CD8-positive, alpha-beta memory T cell (primary cell): ENCODE measurements at places on chromosomes 1 and 21.

- DNase-seq = no peak
These were observed 18.4 kb upstream of the COL6A1 start for GRCh38 chr21:45963232-45963570.

- DNase-seq = no peak
These were observed 821 bp downstream of the MASP2 start for GRCh38 chr1:11046270-11046566.

GRCh38 chr1:227532019-227532619 is 31.2 kb upstream of the ZNF678 start:
- DNase-seq = no peak

- DNase-seq = no peak
These were observed 196.0 kb upstream of the NCAM2 start for GRCh38 chr21:20802201-20802600.

GRCh38 chr1:230143534-230143933 is 76.5 kb downstream of the GALNT2 start:
- no peak for DNase-seq

- no peak for DNase-seq
These were observed 19.1 kb upstream of the CHRM3 start for GRCh38 chr1:239367196-239367810.

GRCh38 chr1:167168424-167168823 is 52.3 kb upstream of the POU2F1 start:
- DNase-seq = no peak

- DNase-seq = no peak
These were observed 7.8 kb downstream of the PODN start for GRCh38 chr1:53069663-53070327.

DNA sequence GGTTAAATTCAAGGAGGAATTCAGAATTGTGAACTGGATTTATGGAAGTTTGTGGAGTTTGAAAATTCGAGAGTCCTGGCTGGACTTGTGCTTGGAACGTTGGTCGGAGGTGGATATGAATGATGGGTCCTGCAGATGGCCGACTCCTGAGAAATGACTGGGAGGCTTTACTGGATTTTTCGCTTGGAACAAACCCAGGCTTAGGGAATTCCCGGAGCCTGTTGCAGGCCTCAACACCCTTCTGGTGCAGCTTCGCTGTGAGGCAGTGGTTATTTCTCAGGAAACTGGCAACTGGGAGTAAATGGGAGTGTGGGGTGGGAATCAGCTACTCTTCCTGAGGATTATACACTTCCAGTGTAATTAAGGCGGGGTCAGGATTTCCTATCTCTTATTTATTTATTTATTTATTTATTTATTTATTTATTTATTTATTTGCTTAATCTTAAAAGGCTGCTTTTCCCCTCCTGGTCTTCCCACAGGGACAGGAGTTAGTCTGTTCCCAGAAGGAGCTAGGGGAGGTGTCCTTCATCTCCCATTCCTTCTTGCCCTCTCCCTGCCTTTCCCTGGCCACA is 21.1 kb downstream of the MAPKAPK2 start:
- DNase-seq = no peak

- no peak for DNase-seq
These were observed 11.9 kb downstream of the SLC41A1 start for GRCh38 chr1:205800981-205801703.

- no peak for DNase-seq
These were observed 6.5 kb upstream of the HTR6 start for GRCh38 chr1:19658186-19658585.

- no peak for DNase-seq
These were observed 48.4 kb upstream of the DNAJC6 start for GRCh38 chr1:65260851-65261473.

DNA sequence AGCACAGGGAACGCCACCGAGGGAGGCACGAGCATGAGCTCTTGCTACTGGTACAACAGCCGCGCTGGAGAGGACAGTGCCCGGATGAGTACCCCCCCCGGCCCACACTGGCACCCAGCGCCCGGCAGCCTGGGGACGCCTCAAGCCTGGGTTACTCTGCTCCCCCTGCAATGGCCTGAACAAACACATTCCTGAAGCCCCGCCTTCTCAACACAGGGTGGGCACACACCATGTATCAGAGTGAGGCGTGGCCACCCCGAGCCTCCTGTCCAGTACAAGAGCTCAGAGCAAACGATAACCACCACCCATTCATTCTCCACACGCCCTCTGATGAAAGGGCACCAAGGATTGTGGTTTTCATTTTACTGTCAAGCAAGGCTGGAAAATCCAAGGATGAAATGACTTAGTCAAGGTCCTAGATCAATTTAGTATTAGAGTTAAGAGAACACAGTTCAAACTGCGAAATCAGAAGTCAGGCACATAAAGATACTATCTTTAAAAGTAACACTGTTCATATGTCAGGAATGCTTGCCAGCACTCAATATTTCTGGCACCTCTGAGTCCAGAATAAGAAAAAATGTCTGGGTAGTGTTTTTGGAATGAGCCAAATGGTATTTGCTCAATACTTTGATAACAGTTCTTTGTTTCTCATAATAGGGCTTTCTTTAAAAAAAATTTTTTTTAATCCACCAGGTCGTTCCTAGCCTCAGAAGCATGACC is 22.0 kb downstream of the UBE2G2 start:
- DNase-seq = no peak

DNA sequence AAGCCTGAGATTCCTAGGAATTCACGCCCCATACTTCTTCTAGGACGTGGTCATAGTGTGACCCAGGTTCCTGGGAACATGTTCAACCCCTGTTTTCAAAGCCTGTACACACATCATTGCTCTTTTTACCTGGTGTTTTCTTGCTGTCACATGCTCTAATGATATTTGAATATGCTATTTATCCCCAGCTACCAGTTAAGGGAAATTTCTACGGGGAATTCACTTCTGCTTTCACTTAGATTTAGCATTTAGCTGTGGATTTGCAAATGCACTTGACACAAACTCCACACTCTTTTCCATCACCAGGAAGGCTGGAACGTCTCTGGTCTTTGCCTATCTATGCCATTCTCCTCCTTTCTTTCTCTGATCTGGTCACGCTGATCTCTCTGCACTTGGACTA is 11.3 kb upstream of the SAMSN1 start:
- no peak for DNase-seq

DNA sequence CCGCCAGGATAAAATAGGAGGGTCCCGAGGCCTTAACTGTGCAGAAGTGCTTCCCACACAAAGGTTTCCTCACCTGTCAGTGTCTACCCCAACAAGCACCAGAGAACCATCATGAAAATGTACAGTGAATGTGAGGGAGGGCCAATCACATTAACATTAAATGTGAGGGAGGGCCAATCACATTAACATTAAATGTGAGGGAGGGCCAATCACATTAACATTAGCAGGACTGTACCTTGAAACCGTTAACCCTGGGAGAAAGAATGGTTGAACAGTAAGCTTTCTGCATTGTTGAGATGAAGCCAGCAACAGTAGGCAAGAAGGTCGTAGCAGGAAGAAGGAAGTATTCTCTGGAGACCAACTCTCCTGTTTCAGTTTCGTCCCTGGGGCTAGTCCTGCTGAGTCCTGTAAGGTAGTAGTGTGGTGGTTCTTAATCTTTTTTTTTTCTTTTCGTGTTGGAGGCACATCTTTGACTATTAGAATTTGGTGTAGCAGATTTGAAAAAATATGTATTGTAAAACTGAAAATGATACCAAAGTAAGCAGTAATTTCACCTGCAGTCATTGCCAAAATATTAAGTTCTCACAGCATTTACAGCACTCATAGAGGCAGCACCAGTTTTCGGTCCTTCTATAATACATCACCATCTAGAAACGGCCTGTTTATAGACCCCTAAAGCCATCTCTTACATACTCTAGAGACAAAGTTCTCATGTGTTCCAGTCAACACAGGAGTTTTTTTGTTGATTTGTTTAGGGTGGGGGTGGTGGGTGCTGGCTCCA is 98.6 kb upstream of the PPP2R5A start:
- DNase-seq = no peak

GRCh38 chr1:178960482-178961240 is 65.0 kb upstream of the FAM20B start:
- no peak for DNase-seq

DNA sequence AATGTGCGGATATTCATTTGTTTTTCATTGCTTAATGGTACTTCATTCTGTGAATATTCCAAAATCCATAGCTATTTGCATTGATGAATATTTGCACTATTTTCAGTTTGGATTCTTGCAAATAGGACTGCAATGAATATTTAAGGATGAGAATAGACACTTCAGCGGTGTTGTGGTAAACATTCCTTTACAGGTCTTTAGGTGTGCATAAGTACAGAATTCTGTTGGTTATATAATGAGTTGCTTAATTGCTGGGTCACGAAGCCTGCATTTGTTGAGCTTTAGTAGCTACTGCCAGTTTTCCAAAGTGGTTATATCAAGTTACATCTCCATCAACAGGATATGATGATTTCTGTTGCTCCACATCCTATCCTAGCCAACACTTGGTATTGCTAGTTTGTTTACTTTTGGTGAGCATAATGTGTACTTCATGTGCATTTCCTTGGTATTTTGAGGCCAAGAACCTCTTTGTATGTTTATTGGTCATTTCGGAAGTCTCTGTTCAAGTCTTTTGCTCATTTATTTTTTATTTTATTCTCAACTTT is 64.2 kb upstream of the CYYR1 start:
- no peak for DNase-seq

- DNase-seq = no peak
These were observed 522 bp downstream of the TMEM59 start for GRCh38 chr1:54052431-54052933.

DNA sequence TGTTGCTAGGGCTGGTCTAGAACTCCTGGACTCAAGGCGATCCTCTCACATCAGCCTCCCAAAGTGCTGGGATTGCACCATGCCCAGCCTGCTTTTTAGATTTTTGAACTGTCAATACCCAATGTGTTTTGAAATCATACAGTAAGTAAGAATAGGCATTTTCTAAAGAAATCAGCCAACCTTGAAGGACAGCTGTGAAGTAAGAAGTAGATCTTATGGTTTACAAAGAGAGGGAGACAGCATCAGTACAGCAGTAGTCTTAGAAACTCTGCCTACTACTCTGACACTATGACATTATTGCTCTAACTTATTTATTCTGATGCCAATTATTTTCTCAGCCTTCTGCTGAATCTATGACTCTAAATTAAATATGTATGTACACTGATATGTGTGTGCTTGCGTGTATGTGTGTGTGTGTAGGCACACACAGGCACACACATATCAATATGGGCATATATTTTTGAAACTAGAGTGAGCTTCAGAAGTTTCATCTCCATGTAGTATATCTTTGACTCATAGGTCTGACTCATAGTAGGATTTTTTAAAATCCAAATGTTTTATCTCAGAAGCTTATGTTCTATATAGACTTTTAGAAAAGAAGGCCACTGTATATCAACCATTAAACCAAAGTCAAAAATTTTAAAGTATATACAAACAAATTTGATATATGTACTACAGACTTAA is 140.4 kb downstream of the COL24A1 start:
- DNase-seq = no peak

- DNase-seq = no peak
These were observed 22.3 kb upstream of the ABCA4 start for GRCh38 chr1:94143173-94143808.

- no peak for DNase-seq
These were observed 54.3 kb downstream of the CD247 start for GRCh38 chr1:167463875-167464575.

- peak; percentile 46 for DNase-seq
These were observed 43.0 kb downstream of the SLC9A1 start for GRCh38 chr1:27111626-27112573.
